ENCODE measurements at places on chromosomes 12 and 14.

DNA sequence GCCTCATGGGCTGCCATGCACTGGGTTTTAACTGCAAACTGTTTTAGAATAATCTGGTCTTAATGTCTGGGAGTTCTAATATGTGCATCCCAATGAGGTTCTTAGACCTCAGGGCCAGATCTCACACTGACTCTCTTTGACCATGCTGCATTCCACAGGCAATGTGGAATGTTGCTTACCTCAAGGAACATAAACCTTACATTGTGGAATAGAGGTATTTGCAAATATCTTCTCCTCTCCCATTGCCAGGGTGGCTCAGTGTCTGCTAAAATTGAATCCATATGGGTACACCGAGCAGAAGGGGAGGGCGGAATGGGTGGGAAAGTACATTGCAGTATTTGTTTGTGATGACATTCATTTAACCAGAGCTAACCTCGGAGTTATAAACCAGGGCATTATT, 78.6 kb downstream of the CHST11 start:
- DNase-seq: no peak

- peak; percentile 41 for DNase-seq
Observed at GRCh38 chr12:122836027-122836921, 1.0 kb downstream of the HIP1R start.

DNA sequence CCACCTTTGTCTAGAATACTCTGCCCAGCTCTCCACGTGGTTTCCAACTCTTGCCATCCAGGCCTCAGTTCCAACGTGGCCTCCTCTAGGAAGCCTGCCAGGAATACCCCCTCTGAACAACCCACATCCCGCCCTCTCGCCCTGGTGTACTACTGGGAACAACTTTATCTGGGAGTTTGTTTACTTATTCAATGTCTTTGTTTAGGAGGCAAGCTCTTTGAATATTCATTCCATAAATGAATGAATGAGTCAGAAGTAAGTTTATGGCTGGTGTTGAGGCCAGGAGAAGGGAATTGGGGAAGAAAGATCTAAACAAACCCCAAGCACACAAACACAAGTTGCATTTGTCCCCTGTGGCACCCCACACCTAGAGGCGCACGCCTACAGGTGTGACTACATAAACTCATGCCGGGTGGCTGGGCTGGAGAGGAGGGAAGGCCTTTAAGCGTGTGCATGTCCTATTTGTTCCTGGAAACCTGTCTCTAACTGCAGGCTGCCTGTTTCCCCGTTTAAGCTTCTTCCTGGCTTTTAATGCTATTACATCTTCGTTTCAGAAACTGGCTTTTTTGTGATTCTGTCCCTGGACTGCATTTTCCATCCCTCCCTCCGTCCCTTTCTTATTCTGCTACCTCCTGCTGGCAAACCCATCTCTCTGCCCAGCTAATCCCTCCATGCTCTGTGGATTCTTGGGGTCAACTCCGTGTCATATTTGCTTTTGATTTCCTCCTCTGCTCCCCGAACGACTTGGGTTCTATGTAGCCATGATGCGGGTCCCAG, 57.9 kb downstream of the FZD10 start:
- no peak for DNase-seq

- DNase-seq: no peak
Observed at GRCh38 chr12:131015581-131016337, 62.1 kb downstream of the ADGRD1 start.

DNA sequence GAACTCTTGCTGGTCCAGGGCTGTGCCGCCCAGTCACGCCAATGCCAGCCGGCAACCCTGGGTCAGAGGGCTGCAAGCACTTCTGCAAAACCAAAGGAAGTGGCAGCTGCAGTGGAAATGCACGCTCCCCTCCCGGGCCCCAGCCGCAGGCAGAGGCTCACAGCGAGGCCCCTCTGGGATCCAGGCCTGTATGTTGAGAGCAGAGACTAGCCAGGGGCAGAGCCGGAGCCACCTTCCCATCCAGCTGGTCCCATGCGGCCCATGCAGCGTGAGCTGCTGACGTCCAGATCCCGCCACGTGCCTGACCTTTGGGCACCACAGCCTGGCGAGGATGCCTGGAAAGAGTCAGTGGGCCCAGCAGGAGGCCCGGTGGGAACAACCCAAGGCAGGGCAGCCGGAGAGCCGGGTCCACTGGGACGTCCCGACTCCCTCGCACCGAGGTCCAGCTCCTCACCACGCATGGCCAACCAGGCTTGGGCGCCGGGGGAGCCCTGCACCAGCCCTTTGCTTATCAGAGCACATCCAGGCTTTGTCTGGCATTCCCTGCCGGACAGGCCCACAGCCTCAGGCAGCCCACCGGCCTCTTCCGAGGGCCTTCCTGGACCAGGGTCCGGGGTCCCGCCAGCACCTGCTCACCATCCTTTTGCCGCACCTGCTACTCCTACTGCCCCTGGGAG, 4.3 kb downstream of the GPR132 start:
- no peak for DNase-seq

- DNase-seq: peak; percentile 65
Observed at GRCh38 chr12:28172434-28173030, 17.7 kb upstream of the CCDC91 start.

DNA sequence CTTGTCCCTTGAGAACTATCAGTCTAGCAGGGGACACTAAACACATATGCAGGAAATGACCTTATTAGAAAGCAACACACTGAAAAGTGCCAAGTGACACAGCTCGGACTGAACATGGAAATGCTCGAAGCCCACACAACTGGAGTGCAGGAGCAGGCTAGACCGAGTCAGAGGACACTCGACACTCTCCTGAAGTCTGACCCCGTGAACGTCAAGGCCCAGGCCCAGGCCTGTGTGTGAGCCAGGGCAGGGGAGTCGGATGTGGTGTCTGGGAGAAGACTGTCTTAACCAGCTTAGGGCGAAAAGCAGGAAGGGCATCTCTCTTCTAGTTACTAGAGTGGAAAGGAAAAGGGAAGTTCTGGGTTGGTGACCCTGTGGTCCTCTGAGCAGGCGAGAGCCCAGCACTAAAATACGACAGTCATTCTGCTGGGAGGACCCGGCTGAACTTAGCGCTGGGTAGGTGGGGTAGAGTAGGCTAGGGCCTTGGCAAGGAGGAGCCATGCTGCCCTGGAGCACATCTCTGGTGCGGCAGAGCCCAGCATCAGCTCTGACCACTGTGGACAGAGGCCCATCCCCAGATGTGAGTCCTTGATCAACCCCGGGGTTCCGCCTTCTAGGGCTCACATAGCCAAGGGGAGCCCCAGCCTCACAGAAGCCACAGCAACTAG, 93.0 kb downstream of the NTF3 start:
- DNase-seq: no peak

GRCh38 chr12:103524238-103524875, 28.6 kb upstream of the C12orf42 start:
- no peak for DNase-seq

DNA sequence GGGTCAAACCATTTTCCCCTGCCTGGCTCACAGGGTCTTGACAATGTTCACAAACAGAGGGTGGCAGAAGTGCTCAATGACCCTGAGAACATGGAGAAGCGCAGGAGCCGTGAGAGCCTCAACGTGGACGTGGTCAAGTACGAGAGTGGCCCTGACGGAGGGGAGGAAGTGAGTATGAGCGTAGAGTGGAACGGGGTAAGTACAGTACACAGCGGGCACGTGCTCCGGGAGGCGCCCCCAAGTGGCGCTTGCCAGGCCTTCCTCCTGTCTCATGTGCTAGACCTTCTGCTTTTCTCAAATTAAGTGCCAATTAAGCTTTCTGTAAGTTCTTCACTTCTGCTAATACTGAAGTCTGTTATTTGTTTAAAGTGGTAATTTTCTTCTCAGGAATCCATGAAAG, 35.9 kb downstream of the XRCC3 start:
- peak; percentile 53 for DNase-seq

GRCh38 chr12:119842380-119842779, 34.7 kb downstream of the CIT start:
- no peak for DNase-seq

DNA sequence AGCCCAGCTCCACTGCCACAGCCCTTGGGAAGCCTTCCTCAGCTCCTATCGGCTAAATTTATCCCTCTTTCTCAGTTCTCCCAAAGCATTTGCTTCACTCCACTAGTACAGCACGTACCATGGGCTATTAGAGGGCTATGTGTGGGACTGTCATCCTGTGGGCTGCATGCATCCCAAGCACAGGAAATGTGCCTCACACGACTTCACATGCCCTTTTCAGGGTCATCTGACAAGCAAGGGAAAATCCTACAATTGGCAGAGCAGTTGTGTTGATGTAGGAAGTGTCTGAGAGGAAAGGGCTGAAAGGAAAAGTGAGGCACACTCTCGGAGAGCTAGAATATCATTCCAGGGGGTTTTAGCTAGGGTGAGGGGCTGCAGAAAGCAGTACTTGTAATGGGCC, 47.6 kb downstream of the NINJ2 start:
- DNase-seq: no peak

- DNase-seq: no peak
Observed at GRCh38 chr12:116366456-116366776, 88.9 kb upstream of the MED13L start.

DNA sequence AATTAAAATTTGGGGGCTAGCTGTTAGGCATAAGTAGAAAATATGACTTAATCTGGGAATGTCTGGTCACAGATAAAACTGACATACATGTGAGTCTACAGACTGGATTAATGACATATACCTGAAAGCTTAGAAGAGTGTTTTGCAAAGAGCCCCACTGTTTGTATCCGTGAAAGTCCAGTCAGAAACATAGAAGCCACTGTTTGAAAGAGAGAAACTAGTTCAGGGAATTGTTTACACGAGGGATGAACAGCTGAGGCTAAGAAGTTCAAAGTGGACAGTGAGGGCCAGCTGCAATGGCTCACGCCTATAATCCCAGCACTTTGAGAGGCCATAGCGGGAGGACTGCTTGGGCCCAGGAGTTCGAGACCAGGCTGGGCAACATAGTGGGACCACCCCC, 36.2 kb upstream of the SGPP1 start:
- no peak for DNase-seq

GRCh38 chr14:54642801-54643695, 76.1 kb downstream of the SAMD4A start:
- DNase-seq: peak; percentile 40

DNA sequence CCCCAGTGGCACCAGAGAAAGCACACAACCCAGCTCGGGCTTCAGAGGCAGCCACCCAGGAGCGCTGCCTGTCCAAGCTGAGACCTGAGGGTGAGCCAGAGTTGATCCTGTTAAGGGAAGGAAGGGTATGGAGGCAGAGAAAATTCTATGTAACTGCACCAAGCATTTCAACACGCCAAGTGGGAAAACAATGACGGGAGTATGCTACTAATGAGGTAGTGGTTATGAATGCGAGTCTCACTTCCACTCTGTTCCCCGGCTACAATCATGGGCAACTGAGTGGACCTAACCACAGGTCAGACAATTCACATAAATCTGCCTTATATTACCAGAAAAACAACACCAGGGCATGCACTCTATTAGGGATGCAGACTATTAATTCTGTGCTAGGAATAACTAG, 9.9 kb downstream of the ATG14 start:
- no peak for DNase-seq

- DNase-seq: peak; percentile 80
Observed at GRCh38 chr12:124379938-124380754, 85.3 kb downstream of the RFLNA start.

- DNase-seq: no peak
Observed at GRCh38 chr12:66275040-66275439, 27.3 kb upstream of the HELB start.

GRCh38 chr14:70257526-70257925, 68.8 kb upstream of the SLC8A3 start:
- no peak for DNase-seq

DNA sequence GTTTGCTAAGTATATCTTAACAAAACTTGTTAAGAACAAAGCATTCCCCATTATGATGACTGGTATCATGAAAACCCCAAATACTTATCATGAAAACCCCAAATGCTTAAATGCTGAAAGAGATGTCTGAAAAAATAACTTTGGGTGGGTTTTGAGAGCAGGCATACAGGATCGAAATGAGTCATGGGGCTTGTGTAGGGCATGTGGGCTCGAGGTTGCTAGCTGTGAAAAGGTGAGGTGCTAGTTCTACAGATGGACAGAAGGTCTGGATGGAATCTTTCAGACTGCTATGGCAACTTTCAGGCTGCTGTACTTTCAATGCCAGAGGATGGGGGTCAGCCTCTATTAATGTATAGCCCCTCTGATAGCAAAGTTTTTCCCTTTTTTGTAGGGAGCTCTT, 167.8 kb upstream of the MDGA2 start:
- no peak for DNase-seq

GRCh38 chr12:28192125-28192524, 1.9 kb downstream of the CCDC91 start:
- DNase-seq: no peak

DNA sequence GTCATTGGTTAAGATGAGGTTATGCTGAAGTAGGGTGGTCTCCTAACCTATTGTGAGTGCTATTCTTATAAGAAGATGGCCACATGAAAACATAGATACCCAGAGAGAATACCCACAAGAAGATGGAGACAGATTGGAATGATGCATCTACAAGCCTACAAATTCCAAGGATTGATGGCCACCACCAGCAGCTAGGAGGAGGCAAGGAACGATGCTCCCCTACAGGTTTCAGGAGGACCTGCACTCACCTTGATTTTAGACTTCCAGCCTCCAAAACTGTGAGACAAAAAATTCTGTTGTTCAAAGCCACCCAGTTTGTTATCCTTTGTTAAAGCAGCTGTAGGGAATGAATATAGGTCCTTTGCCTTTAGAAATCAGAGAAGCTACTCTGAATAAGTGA, 227.4 kb downstream of the NEDD1 start:
- no peak for DNase-seq

DNA sequence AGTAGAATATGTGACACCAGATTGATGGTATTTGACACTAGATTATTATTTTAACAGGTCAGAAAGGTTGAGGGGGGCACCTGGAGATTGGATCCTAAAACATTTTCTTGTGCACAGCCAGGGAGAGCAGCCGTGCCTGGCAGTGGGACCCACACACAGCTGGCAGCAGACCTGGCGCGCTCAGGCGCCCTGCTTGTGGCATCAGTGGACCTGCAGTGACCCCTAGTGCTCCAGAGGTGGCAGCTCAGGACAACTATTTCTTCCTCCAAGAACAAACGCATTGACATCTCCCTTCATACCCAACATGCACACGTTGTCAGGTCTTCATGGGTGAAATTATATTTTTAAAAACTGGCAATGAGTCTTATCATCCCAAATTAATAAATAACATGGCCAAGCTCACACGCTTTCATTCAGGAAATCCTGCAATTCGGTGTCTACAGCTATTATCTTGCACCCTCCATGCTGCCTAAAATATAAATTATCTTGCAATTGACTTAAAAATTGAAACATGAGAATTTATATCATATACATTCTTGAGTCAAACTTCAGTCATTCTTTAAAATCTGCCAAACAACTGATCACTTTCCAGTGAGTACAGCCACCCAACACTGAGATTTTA, 7.7 kb upstream of the TMEM132D start:
- no peak for DNase-seq
